Activated T-helper 2 cell treated with anti-CD3 and anti-CD28 coated beads, Interferon-gamma antibody, Interleukin-2, Interleukin-4, amounts not matched to agents 10 μg/mL and 5 μg/mL and 100 μg/mL, durations not matched to agents 14 hours and 24 hours and 36 hours (primary cell): ENCODE measurements at places on chromosomes 2 and 18. TPM values are rescaled to one million over a fixed set of nuclear protein-coding genes. Genes with fewer than 3 reads are reported as not detected.

DNA sequence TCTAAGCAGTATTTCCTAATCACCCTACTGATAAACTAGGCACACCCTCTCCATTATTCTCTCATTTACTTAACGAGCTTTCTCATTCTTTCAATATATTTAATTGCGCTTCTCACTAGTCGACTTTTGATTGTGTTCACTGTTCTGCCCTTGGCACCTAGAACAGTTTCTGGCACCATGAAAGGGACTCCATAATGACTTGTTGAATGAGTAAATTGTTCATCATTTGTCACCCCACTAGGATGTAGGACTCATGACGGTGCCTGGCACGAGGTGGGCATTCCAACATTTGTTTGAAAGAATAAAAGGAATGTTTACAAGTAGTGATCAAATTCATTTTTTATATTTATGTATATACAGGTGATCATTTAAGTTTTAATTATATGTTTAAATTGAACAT is 123.7 kb downstream of the DIS3L2 start:
- H3K27ac ChIP-seq: no peak overlapping the region
- H3K4me3 ChIP-seq: no peak overlapping the region
- no peak for DNase-seq

The OSR1 gene
- total RNA-seq: not detected in 2 replicates

- H3K27me3 ChIP-seq: peaks cover 5% of the 10 kb centered on the region
- H3K36me3 ChIP-seq: no peaks in the 10 kb centered on the region
- peaks cover 18% of the 10 kb centered on the region for H3K4me1 ChIP-seq
- no peak overlapping the region for H3K27ac ChIP-seq
- no peak overlapping the region for H3K4me3 ChIP-seq
Measured at GRCh38 chr2:177666408-177666807, 273.8 kb downstream of the AGPS start.

The GKN2 gene
- not detected in 2 replicates for total RNA-seq

DNA sequence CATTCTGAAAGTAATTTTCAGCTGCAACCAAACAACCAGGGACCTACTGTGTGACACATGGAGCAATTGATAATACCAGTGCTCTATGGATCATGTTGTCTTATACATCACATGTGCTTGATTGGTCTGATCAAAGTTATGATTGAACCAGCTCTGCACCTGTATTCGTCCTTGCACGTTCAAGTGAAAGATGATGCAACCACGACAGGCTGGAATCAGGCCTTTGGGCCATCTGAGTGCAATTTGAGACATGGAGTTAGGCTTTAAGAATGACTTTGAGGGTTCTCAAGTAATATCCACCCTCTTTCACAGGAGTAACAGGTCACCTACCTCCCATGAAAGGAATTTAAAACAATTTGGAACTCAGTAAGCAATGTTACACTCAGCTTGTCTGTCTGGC is 165.2 kb downstream of the SLC8A1 start:
- H3K4me3 ChIP-seq: no peak overlapping the region
- no peak for DNase-seq
- H3K36me3 ChIP-seq: no peaks in the 10 kb centered on the region
- H3K27ac ChIP-seq: no peak overlapping the region
- H3K27me3 ChIP-seq: no peaks in the 10 kb centered on the region
- peaks cover 2% of the 10 kb centered on the region for H3K4me1 ChIP-seq

The ZNF892 gene
- 4.7 and 4.8 TPM in 2 replicates for total RNA-seq

The MOGAT1 gene
- 0.18 TPM in 1 of 2 replicates, not detected in the other for total RNA-seq

- no peaks in the 10 kb centered on the region for H3K4me1 ChIP-seq
- H3K27me3 ChIP-seq: no peaks in the 10 kb centered on the region
- H3K4me3 ChIP-seq: no peak overlapping the region
- H3K36me3 ChIP-seq: no peaks in the 10 kb centered on the region
- no peak for DNase-seq
- H3K27ac ChIP-seq: no peak overlapping the region
Measured at GRCh38 chr2:59993726-59994125, 559.7 kb downstream of the BCL11A start.

The C2orf81 gene
- total RNA-seq: 1.6 and 1.9 TPM in 2 replicates

DNA sequence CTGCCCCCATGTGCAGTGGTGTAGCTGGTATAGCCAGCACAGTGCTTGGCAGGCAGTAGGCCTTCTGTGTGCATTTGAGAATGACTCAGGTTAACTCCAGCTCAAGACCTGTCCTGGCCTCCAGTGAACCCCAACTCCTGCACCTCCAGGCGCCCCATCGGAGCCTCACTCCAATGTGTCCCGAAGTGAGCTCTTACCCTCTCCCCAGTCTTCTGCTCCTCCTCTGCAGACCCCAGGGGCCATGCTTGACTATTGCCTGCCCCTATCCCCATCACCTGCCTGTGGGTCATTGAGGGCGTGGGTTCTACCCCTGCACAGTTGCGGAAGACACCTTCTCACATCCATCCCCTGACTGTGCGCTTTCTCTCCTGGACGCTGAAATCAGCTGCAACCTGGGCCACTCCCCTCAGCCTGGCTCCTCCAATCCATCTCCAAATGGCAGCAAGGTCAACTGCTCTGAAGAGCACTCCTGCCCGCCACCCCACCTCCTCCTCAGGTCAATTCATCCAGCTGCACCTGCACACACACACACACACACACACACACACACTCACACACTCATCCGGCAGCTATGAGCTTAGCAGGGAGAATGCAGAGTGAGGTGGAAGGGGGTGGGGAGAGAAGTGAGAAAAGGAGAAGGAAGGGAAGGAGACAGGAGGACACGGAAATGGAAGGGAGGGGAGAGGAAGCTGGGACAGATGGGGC is 130.3 kb upstream of the GLI2 start:
- no peak for DNase-seq
- no peak overlapping the region for H3K27ac ChIP-seq
- no peaks in the 10 kb centered on the region for H3K27me3 ChIP-seq
- H3K4me3 ChIP-seq: no peak overlapping the region
- H3K36me3 ChIP-seq: no peaks in the 10 kb centered on the region

The CHRND gene
- total RNA-seq: not detected in 2 replicates

DNA sequence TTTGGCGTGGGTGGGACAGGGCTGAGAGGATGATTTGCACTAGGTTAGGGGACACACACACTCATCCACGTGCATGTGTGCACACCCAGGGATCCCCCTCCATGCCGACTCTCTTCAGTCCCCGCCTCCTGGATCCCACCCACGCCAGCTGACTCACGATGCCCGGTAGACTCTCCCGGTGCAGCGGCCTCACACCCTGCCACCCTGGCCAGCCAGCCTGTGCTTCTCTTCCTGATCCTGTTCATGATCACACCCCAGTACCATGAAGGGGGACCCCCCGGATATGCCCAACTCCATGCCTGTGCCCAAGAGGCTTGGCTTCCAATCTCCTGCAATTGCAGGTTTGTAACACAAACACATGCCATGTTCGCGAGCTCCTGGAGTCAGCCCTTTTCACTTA is 157.8 kb upstream of the HDAC4 start:
- H3K36me3 ChIP-seq: no peaks in the 10 kb centered on the region
- H3K27ac ChIP-seq: no peak overlapping the region
- H3K4me1 ChIP-seq: peaks cover 4% of the 10 kb centered on the region
- no peak overlapping the region for H3K4me3 ChIP-seq

DNA sequence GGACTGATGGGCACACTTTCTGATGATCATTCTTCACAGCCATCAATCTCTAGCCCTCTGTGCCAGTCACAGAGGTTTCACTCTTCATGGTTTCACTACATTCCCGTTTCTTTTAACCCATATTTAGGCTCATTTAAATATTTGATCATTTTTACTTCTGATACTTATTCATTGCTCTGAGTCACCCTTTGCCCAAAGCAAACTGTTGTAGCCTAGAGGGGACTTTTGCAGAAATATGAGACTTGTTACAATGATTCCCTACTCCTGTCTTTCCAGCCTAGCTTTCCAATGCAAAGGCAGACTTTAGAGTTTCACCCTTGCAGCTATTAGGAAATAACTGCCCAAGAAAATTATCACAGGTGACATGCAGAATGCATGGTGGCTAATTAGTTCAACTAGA is 444.2 kb downstream of the PTPRM start:
- no peaks in the 10 kb centered on the region for H3K36me3 ChIP-seq
- DNase-seq: no peak
- no peak overlapping the region for H3K27ac ChIP-seq
- H3K4me1 ChIP-seq: no peaks in the 10 kb centered on the region
- no peaks in the 10 kb centered on the region for H3K27me3 ChIP-seq
- no peak overlapping the region for H3K4me3 ChIP-seq

- no peak for DNase-seq
- H3K4me3 ChIP-seq: no peak overlapping the region
- H3K36me3 ChIP-seq: peaks cover 30% of the 10 kb centered on the region
- H3K27ac ChIP-seq: no peak overlapping the region
- H3K27me3 ChIP-seq: no peaks in the 10 kb centered on the region
Measured at GRCh38 chr2:19893520-19894133, 8.2 kb downstream of the TTC32 start.

- peaks cover 13% of the 10 kb centered on the region for H3K36me3 ChIP-seq
- H3K27ac ChIP-seq: peak overlapping the region; percentile 83
- peak overlapping the region; percentile 84 for H3K4me3 ChIP-seq
- peaks cover 23% of the 10 kb centered on the region for H3K4me1 ChIP-seq
- H3K27me3 ChIP-seq: peaks cover 7% of the 10 kb centered on the region
- DNase-seq: peak; percentile 55
Measured at GRCh38 chr2:96870626-96871255, 861 bp upstream of the SEMA4C start.

DNA sequence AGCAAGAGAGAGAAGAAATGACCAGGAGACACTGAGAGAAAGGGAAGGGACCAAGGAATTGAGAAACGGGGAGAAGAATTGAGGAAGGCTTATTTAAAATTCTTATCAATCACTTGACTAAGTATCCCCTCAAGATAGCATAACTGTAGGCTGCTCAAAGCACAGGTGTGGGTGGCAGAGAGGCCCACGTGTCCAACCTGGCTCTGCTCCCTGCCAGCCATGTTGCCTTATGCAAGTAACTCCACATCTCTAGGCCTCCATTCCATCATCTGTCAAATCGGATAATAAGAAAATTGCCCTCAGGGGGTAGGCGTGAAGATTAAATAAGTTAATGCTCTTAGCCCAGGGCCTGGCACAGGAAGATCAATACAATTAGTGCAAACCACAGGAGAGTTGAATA is 7.4 kb upstream of the NPAS2 start:
- peaks cover 10% of the 10 kb centered on the region for H3K27me3 ChIP-seq
- H3K36me3 ChIP-seq: no peaks in the 10 kb centered on the region
- H3K4me1 ChIP-seq: peaks cover 26% of the 10 kb centered on the region
- H3K4me3 ChIP-seq: no peak overlapping the region
- H3K27ac ChIP-seq: peak overlapping the region; percentile 3
- no peak for DNase-seq

The MCEE gene
- 12.8 and 14.3 TPM in 2 replicates for total RNA-seq

The THSD7B gene
- not detected in 2 replicates for total RNA-seq

- no peak overlapping the region for H3K4me3 ChIP-seq
- H3K4me1 ChIP-seq: peaks cover 5% of the 10 kb centered on the region
- no peak for DNase-seq
- H3K27me3 ChIP-seq: no peaks in the 10 kb centered on the region
- H3K36me3 ChIP-seq: peaks cover 3% of the 10 kb centered on the region
- H3K27ac ChIP-seq: no peak overlapping the region
Measured at GRCh38 chr2:174108579-174108978, 139.8 kb downstream of the OLA1 start.

The CASP8 gene
- total RNA-seq: 43.5 and 44.1 TPM in 2 replicates

DNA sequence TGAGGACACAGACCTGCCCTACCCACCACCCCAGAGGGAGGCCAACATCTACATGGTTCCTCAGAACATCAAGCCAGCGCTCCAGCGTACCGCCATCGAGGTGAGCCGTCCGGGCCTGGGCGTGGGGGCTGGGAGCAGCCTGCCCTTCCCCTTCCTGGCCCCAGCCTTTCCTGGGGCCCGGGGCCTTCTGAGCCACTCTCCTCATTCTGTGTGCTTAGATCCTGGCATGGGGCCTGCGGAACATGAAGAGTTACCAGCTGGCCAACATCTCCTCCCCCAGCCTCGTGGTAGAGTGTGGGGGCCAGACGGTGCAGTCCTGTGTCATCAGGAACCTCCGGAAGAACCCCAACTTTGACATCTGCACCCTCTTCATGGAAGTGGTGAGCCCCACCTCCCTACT is 157.9 kb downstream of the DYSF start:
- no peaks in the 10 kb centered on the region for H3K36me3 ChIP-seq
- H3K27ac ChIP-seq: no peak overlapping the region
- no peaks in the 10 kb centered on the region for H3K4me1 ChIP-seq

DNA sequence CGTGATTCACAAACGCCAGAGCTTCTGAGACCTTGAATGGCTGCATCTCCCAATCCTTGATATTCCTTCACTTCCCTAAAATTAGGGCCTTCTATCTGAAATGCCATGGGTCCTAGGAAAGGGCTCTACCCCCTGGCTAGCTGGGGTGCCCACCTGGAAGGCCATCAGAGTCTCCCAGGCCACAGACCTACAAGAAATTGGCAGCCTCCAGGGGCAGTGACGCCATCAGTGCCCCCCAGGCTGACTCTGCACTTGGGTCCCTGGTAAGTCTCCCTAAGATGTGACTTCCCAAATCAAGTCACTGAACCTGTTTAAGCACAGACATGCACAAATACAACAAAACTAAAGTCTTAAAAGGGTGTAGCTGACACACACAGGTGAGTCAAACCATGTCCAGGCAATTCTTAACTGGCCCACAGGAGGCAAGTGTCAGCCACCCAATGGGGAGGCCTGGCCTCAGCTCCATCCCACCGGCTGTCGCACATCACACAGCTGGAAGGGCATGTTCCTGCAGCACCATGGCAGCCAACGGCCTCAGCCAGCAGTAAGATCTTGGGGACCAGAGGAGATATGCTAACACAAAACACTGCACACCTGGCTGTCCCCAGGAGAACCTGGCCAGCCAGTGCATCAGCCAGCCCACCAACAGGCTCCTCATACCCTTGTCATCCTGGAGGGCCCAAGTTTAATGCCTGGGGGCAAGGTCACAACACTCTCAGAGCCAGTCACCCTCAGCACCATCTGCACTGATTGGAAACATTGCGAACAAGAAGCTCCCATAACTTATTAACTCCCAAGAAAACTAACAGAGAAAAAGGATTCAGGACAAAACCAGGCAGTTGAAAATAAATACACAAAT is 5.2 kb downstream of the PARD6G start:
- no peak overlapping the region for H3K27ac ChIP-seq
- no peak for DNase-seq

DNA sequence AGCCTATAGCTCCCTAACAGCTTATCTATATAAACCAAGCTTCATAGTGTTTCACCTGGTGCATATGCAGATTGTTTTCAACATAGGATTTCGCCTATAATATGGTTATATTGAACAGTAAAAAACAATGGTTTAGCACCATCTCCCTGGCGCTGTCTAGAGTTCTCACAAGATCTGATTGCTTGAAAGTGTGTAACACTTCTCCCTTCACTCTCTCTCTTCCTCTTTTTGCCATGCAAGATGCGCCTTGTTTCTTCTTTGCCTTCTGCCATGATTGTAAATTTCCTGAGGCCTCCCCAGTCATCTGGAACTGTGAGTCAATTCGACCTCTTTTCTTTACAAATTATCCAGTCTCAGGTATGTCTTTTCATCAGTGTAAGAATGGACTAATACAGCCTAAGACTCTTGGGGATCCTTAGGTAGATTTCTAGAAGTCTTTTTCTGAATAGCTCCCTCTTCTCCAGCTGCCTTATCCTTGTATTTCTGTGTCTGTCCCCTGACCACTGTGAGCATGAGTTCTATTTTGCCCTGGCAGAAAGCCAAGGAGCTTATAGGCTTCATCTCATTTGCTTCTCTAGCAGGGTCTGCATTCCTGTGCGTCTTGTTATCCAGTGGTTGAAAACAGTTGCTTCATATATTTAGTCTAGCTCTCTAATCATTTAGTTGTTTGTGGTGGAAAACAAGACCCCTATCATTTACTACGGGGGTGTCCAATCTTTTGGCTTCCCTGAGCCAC is 401.6 kb downstream of the GPD2 start:
- no peak for DNase-seq
- H3K36me3 ChIP-seq: no peaks in the 10 kb centered on the region
- no peak overlapping the region for H3K27ac ChIP-seq
- no peaks in the 10 kb centered on the region for H3K27me3 ChIP-seq
- no peak overlapping the region for H3K4me3 ChIP-seq
